ENCODE measurements at places on chromosomes 4 and X.

DNA sequence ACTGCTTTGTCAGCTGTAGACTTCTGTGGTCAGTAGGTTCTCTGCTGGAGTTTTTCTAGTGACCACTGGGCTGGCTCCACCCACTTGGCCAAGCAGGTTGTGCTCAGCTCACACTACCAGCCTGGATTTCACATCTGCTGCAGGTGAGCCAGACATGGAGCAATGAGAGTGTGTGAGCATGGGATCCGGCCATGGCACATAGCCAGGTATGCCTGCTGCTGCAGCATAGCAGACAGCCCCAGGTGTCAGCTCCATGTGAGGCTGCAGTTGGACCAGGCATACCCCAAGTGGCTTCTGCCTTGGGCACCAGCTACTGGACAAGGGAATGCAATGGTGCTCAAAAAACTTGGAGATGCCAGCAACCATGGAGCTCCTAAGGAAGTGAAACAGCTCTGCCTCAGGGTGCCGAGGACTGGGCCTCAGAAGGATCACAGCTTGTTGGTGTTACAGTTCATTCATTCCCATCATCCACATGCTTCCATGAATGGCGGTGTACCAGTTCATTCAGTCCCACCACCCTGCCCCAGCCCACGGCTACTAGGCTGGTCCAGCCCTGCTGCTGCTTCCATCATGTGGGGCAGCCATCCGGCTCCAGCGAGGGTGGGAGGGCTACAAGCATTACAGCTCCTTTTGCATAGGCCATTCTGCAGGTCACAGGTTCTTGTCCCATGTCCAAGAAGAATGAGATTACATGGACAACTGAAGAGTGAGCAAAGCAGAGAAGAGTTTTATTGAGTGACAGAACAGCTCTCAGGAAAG, 389.1 kb upstream of the PCDH7 start:
- H3K4me1 ChIP-seq: no peaks in the 10 kb centered on the region
- H3K27me3 ChIP-seq: no peaks in the 10 kb centered on the region
- H3K27ac ChIP-seq: no peak overlapping the region
- no peaks in the 10 kb centered on the region for H3K36me3 ChIP-seq
- H3K4me3 ChIP-seq: no peak overlapping the region

DNA sequence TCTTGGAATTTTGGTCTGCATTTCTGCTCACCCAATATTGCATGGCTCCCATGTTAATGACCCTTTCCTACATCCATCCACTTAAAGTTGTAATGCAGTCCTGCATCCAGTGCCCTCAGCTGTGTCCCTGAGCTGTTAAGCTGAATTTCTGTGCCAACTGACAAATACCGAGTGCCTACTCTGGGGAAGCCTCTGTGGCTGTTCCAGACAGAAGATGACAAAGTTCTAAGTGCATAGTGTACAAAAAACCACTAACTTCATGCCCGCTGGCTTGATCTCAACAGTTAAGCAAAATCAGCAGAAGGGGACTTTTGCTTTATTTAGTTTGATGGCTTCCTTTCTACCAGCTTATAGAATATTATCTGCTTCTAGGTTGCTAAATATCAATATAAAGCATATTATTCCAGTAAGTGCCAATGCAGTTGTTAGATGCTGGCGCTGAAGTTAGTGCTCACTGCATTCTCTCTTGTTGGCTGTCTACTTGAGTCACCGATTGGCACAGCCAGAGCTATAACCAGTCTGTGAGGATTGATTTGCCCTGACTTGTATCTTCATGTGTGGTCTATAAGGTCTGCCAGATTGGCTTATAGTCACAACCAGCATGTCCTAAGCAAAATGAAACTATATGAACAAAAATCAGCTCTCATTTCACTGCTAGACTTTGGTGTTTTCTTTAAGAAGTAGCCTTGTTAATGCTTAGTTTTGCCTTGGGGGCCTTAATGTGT, 98.9 kb downstream of the KLHL8 start:
- H3K36me3 ChIP-seq: peaks cover 40% of the 10 kb centered on the region
- H3K27ac ChIP-seq: no peak overlapping the region
- H3K4me1 ChIP-seq: peaks cover 7% of the 10 kb centered on the region
- DNase-seq: no peak

DNA sequence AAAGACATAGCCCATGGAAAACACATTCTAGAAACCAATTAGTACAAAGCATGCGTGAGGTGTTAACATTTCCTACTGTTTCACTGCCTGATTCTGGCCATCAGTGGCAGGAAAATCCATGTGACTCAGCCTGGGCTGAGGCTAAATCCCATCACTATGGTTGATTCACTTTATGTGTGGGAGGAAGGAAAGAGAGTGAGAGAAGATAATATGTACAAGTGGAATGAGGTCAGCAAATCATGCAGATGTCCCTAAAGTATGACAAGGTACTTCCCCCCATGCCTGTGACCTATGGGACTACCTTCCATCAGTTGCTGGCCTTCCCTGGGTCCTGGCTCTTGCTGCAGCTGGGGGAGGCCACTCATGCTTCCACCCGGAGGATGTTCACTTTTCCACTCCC, 64.2 kb upstream of the MAP3K15 start:
- no peak overlapping the region for H3K27ac ChIP-seq
- DNase-seq: no peak
- H3K4me3 ChIP-seq: no peak overlapping the region

DNA sequence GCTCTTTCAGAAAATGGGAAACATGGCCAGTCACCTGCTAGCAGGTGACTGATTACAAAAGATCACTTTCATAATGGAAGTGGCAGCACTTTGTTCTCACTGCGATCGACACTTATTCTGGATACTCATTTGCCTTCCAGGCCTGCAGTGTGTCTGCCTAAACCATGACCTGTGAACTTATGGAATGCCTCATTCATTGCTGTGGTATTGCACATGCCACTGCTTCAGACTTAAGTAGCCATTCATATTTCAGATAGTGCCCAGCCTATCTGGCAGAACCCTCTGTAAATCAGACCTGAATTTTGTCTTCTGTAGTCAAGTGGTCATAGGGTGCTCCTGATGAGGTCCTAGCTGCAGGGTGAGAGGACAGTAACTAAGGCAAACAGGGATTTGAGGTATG, 23.3 kb upstream of the MGST2 start:
- no peak overlapping the region for H3K4me3 ChIP-seq
- peaks cover 2% of the 10 kb centered on the region for H3K36me3 ChIP-seq
- H3K27me3 ChIP-seq: peaks cover 3% of the 10 kb centered on the region
- no peaks in the 10 kb centered on the region for H3K4me1 ChIP-seq
- DNase-seq: no peak
- no peak overlapping the region for H3K27ac ChIP-seq

Data from T-helper 2 cell treated with Interferon-gamma antibody and Interleukin-4, amounts not matched to agents 5 μg/mL and 100 μg/mL, for 36 hours (primary cell).